Ascending aorta (tissue), 2 donors: ENCODE measurements at places on chromosomes 6 and 20.

GRCh38 chr6:45002390-45003105 lies 325.6 kb upstream of the RUNX2 start:
- no peak for DNase-seq

GRCh38 chr6:159059141-159059540 lies 14.3 kb upstream of the TAGAP start:
- DNase-seq: no peak

DNA sequence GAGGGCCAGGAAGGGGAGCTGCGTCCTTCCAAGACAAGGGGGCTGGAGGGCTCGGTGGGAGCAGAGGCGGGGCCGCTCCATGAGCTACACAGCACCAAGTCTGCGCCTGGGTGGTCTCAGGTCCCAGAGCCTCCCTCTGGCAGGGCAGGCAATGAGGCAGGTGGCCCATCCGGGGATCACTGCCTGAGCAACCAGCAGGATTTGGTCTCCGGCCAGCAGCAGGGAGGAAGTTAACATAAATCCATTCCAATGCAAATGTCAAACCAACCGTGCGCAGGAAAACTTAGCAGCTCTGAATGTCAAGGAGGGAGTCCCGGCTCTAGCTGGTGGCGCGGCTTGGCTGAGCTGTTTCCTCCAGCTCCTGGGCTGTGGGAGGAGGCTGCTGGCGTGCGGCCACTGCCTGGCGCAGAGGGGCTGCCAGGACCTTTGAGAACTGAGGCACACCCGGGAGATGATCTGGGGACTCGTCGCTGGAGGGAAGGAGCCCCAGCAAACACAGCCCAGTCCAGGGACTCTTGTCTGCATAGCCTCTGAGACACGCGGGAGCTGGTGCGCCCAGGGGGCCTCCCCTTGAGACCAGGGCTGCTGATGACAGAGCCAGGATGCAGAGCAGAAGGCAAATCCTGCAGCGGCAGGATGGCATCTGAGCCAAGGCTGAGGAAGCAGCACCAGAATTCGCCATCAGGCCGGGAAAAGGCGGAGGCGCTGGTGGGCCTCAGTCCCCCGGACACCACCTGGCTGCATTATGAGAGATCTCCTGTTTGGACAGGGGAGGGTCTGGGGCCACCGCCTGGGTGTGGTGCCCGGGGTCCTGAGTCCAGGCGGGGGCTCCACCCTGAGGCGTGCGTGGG lies 33.1 kb upstream of the CHRNA4 start:
- no peak for DNase-seq

DNA sequence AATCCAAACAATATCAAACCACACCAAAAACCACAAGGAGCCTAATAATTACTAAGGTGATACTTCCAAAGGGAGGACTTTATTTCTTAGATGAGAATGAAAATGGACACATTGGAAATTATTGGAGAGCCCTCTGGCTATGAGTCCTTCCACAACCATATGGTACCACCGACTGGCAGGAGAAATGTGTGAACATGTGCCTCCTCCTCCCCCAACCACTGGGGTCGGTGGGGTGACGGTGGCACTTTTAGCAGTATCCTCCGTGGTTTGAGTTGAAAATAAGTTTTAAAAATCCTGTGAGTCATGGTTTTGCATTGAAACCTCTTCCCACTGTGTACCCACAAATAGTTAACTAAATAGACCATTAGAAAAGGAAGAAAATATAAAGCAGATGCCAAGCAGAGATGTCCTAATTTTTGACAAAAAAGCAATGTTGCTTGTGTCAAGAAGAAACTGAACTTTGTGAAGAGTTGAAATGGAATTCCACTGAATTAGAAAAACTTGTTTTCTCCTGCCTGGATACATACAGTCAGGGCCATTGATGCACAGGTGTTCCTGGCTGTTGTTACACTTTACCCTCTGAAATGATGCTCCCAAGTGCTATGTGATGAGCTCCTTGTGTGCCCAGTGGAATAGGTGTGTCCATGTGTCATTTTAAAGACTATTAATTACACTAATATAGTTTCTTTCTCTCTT lies 3.2 kb downstream of the EDN1 start:
- no peak for DNase-seq

DNA sequence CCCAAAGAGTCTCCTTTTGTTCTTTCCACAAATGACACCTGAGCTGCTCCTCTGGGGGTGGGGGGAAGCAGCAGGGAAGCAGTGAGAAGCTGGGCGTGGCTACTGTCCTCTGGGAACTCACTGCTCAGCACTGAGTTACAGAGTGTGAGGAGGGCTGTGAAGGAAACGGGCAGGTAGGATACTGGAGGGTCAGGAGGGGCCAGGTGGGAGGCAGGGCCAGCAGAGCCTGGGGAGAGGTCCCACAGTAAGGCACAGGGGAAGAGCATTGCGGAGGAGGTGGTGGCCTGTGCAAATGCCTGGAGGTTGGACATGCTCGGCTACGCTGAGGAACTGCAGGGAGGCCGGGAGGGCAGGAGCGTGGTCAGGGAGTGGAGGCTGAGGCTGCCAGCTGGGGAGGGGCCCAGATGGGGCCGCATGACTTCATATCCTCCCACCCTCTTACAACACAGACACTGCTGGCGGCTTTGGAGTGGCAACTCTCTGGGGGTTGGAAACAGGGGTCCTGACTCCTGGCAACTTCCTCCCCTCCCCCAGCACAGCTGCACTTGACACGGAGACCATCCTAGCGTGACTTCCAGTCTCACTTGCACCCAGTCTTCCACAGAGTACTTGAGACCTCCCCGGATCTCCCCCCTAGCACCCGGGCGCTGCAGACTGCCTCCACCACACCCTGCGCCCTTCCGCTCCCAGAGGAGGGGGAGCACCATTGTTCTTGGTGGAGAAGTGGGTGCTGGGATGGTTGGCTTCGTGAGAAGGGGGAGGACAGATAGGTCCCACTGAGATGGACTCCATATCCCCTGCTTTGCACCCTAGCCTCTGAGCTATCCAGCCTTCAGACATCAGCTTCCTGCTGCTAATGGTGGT lies 34.2 kb downstream of the RBM38 start:
- DNase-seq: no peak

DNA sequence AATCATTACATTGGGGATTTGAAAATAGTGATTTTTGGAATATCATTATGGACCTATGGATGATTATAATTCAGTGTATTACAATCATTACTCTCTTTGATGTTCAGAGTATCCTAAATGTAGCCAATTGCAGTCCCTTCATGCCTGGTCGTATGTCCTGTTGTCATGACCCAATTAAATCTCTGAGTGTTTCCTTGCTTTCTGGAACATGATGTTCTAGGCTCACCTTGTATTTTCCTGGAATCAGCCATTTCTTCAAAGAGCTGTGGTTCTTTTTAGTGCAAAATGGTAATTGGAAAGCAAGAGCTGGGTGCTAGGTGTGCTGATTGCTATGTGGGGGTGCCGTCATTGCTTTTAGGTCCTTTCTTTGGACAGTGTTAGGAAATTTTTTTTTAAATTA lies 100.7 kb upstream of the RNF24 start:
- no peak for DNase-seq

GRCh38 chr6:108958900-108959770 lies 110.9 kb downstream of the ARMC2 start:
- DNase-seq: no peak

- no peak for DNase-seq
These were observed 17.5 kb upstream of the FAM110A start for GRCh38 chr20:815914-816606.

DNA sequence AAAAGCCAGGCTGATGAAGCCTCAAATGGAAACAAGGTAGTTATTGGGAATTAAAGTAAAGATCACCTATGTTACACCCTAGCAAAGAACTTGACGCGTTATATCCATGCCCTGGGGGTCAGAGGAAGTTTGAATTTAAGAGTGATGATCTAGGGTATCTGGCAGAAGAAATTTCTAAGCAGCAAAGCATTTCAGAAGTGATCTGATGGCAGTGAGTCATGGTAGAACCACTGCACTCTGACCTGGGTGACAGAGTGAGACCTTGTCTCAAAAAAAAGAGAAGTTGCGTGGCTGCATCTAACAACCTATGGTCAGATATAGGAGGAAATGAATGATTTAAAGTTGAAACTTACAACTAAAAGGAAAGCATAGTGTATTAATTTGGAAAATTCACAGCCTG lies 45.2 kb downstream of the SCP2D1 start:
- DNase-seq: no peak

- no peak for DNase-seq
These were observed 75.7 kb upstream of the OPRM1 start for GRCh38 chr6:153963352-153963751.

DNA sequence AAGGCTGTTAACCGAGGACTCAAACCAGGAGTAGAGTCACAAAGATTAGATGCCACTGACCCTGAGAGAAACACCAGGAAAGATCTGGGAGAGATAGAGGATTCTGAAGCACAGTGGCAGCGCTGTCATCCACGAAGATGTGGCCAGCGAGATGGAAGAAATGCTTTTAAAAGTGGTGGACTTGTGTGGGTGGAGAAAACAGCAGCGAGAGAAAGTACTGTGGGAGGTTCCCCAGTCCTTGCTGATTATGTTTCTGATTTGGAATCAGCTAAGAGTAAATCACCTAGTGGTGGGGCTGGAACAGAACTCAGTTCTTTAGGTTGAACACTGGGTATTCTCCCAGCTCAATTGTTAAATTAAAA lies 435 bp upstream of the ZNF322 start:
- no peak for DNase-seq

- peak; percentile 77 for DNase-seq
These were observed 9.2 kb upstream of the TBX18 start for GRCh38 chr6:84773431-84774156.

DNA sequence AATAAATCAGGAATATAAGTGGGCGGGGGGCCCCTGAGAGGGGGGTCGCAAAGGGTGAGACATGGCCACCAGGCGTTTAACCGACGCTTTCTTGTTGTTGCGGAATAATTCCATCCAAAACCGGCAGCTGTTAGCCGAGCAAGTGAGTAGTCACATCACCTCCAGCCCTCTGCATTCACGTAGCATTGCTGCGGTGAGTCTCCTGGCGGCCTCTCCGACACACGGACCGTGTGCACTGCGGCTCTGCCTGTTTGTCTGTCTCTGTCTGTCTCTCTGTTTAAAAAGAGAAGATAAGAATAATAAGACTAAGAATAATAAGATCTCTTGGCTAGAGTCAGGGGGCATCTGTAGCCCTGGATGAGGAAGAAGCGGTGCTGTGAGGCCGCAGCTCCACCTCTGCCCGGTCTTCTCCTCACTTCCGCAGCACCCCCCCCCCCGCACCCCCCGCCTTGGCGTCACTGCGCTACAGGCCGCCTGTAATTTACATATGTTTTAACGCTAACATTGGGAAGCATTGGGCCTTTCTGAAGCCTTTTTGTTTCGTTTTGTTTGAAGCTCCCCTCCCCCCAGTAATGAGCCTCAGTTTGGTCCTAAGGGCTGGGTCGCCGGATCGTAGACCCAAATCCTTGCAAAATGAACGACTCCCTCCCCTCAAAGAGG lies 993 bp downstream of the STX16 start:
- no peak for DNase-seq

DNA sequence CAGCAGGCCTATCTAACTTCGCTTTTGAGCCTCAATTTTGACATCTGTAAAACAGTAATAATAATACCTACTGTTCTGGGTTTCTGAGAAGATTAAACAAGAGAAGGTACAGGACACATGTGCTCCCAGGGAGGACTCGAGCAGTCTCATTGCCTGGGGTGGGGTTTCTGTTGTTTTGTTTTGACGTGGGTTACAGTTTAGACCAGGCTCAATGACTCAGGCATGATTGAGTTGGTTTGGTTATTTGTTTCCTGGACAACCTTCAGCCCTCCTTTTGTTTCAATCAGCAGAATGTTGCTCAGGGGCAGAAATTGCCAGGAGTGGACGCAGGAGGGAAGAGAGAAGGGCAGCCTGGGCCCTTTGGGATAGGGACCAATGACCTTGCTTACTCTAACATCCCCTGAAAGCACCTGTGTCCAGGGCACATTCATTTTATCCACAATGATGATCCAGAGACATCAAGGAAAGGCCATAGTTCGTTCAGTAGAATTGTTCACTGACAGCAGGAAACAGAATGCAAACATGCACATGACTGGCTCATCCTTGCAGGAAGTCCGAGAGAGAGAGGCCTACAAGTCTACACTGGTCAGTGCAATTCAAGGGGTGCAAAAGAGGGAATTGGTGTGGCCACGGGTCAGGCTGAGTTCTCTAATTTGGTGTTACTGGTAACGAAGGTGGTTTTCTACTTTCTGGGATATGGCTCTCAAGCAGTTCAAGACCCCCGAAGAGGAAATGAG lies 74.5 kb upstream of the MRPS10 start:
- DNase-seq: no peak
